ENCODE measurements at places on chromosomes 12 and 14.

DNA sequence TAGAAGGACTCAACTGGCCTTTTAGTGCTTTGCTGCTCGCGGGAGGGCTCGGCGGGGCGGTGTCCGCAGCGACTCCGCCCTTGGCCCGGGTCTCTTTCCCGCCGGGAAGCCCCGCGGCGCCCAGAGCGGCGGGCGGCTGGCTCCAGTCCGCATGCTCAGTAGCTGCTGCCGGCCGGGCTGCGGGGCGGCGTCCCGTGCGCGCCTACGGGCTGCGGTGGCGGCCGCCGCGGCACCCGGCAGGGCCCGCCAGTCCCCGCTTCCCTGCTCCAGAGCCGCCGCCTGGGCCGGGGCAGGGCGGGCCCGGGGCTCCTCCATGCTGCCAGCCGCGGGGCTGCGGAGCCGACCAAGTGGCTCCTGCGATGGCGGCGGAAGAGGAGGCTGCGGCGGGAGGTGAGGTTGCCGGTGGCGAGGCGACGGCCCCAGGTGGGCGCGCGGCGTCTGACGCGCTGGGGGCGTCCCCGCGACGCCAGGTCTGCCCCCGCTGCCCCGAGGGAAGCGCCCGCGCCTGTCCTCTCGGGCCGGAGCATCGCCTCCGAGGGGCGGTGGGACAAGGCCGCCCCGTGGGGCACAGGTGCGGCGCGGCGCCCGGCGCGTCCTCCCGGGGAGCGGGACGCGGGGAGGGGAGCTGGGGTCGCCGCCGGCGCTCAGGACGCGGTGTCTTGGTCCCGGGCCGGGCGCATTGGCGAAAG, at the start of gene BMAL2:
BMAL2 (plus strand) TSS at position 123 of the 689 bp plus-strand sequence; CDS start at position 360, 237 bp downstream.
- DNase-seq = peak; percentile 19

- DNase-seq = no peak
Measured at GRCh38 chr12:109738878-109739665, 25.4 kb downstream of the FAM222A start.

DNA sequence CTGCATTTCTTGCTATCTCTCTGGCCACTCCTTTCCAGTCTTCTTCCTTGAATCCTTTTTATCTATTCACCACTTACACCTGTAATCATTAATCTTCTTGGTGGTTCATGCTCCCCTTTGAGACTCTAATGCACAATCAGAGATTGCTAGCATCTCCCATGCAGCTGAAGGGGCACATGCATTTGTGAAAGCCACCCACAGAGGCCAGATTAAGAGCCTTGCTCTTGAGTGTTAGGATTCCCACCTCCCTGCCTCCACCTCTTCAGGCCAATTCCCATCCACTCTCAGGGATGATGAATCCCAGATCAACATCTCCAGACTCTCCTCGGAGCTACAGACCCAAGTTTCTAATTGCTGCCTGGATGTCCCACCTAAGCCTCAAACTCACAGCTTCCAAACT, 19.4 kb upstream of the KRT18 start:
- no peak for DNase-seq

GRCh38 chr14:30822080-30822571, 52.2 kb upstream of the COCH start:
- DNase-seq = no peak

- no peak for DNase-seq
Measured at GRCh38 chr12:95266254-95266653, 48.6 kb downstream of the VEZT start.

DNA sequence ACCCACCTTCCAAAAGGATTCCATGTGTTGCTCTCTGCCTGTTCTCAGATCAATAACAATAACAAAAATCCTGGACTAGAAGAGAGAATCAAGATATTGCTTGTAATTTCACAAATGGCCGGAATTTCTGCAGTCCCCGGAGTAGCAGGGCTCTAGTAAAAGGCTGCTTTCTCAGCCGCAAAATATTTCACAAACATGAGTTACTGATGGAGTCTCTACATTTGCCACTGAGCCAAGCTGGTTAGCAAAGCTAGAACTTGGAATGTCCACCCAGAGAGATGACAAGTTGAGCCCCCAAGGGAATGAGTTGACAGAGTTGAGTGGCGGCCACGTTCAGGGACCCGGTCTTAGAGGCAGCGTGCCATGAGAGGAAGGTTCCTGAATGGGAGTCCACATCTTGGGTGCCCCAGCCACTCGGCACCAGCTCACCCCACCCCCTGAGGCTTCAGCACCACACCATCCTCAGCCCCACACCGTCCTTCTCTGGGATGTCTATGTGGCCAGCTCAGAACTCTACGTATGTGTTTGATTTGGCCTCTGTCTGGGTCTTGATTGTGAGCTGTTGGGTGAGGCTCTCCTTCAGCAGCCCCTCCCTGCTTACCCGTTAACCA, 15.9 kb downstream of the FBLN5 start:
- DNase-seq = no peak

DNA sequence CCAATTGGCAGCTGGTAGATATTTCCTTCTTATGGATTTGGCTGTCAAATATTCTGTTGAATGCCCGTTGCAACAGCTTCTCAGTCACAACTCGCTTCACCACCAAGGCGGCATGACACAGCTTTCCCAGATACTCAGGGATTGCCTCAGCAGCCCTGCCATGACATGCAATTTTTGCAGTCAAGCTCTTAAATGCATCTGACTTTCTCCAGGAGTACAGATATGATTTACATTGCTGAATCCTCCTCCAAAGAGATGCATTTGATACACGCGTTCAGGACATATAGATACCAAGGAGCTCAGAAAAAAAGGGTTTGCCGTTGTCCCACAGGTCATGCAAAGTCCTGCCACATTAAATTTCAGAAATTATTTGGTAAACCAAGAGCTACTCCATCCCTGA, 6.5 kb downstream of the KRT5 start:
- no peak for DNase-seq

Data from CD8-positive, alpha-beta T cell (primary cell).